Sigmoid colon (tissue), 7 donors: ENCODE measurements at places on chromosomes 3 and 15. TPM values are rescaled to one million over a fixed set of nuclear protein-coding genes. Genes with fewer than 3 reads are reported as not detected.

BNC1 gene
- not detected for total RNA-seq

DNA sequence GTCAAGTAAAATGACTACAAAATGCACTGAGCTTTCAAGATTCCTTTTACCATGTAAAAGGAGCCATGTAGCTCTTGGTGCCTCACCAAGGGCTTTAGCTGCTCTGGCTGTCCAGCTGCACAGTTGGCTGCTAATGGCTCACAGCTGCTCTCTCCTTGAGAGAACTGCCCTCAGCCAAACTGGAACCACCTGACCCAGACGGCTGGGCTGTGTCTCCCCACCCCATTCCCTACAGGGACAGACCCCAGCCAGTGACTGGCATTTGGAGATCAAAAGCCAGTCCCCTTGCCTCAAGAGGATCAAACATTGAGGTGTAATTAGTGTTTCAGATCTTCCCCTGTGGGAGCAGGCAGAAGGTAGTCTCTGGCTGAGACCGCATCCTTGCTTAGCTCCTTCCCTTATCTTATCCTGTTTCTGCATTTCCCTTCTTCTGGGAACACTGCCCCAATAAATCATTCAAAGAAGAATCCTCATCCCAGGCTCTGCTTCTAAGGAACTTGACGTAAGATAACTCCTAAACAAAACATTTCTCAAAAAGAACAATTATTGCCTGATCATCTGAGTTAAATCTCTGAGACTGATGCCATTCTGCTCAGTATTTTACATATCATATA lies 28.6 kb upstream of the UBE2E2 start:
- no peaks in the 10 kb centered on the region for H3K36me3 ChIP-seq
- no peak for DNase-seq
- H3K4me3 ChIP-seq: no peak overlapping the region

- no peak overlapping the region for H3K27ac ChIP-seq
- no peaks in the 10 kb centered on the region for H3K36me3 ChIP-seq
- no peak overlapping the region for H3K4me3 ChIP-seq
- H3K4me1 ChIP-seq: no peaks in the 10 kb centered on the region
- no peak for DNase-seq
- no peaks in the 10 kb centered on the region for H3K27me3 ChIP-seq
These were observed 125.0 kb upstream of the TRIM42 start for GRCh38 chr3:140552898-140553297.

RLBP1 gene
- total RNA-seq: 1.8 TPM

GRCh38 chr3:170454509-170454908 lies 35.8 kb downstream of the CLDN11 start:
- no peak for DNase-seq
- no peak overlapping the region for H3K27ac ChIP-seq
- no peaks in the 10 kb centered on the region for H3K4me1 ChIP-seq
- no peak overlapping the region for H3K4me3 ChIP-seq
- no peaks in the 10 kb centered on the region for H3K27me3 ChIP-seq

TIMP4 gene
- total RNA-seq: 15.8 TPM

GRCh38 chr15:61880084-61880483 lies 180.2 kb downstream of the VPS13C start:
- no peaks in the 10 kb centered on the region for H3K4me1 ChIP-seq
- H3K4me3 ChIP-seq: no peak overlapping the region
- DNase-seq: no peak

TRIM42 gene
- total RNA-seq: not detected

- no peak for DNase-seq
- H3K4me3 ChIP-seq: no peak overlapping the region
- no peaks in the 10 kb centered on the region for H3K36me3 ChIP-seq
- H3K27me3 ChIP-seq: no peaks in the 10 kb centered on the region
- no peak overlapping the region for H3K27ac ChIP-seq
These were observed 265.0 kb downstream of the THRB start for GRCh38 chr3:24229468-24230221.

- peak; percentile 67 for DNase-seq
- peak overlapping the region; percentile 62 for H3K27ac ChIP-seq
- H3K4me3 ChIP-seq: no peak overlapping the region
- H3K27me3 ChIP-seq: no peaks in the 10 kb centered on the region
These were observed 134.9 kb downstream of the EPHB1 start for GRCh38 chr3:134929976-134930375.

ITIH1 gene
- total RNA-seq: not detected

IMPG2 gene
- total RNA-seq: 1.4 TPM

DNA sequence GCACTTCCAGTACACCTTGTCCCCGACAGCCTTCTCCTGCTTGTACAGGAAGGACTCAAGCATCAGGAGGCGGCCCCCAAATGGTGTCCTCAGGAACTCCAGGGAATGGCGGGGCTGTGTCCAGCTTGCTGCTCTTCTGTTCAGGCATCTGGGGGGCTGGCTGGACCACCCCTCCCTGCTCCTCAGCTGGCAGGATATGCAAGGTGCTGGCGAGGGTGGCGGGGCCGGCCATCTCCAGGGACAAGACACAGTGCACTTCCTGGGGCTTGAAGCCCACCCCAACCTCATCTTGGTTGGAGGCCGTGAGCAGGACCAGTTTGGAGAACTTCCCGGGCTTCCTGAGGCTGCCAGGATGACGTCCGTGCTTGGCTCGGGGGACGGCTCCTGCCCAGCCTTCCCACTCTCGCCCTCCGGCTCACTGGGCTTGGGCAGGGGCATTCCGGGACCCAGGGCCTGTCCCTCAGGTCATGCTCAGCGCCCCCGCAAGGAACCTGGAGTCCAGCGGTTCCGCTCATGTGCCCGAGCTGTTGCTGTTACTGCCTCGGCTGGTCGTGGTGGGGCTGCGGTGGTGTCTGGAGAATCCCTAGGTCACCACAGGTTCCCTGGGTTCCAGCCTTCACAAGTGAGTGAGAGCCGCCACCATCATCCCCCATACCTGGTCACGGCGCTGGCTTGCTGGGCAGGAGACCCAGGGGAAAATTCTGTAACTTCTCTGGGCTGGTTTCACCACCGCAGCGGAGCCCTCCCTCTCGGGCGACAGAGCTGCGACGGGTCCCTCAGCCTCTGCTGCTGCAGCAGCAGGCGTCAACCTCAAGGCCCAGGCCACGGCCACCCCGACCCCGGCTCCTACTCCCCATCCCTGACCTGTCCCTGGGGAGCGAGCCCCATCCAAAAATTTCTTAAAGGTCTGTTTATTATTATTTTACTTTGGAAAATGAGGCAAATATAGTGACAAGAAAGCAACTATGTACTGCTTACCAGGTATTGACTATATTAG lies 82.8 kb upstream of the FXR1 start:
- DNase-seq: no peak
- H3K4me3 ChIP-seq: no peak overlapping the region
- no peaks in the 10 kb centered on the region for H3K27me3 ChIP-seq
- H3K36me3 ChIP-seq: no peaks in the 10 kb centered on the region

- no peaks in the 10 kb centered on the region for H3K36me3 ChIP-seq
- no peaks in the 10 kb centered on the region for H3K4me1 ChIP-seq
These were observed 344.2 kb upstream of the ROPN1 start for GRCh38 chr3:124336067-124336656.

- no peaks in the 10 kb centered on the region for H3K27me3 ChIP-seq
- DNase-seq: no peak
- H3K27ac ChIP-seq: no peak overlapping the region
These were observed 18.6 kb downstream of the KPNA4 start for GRCh38 chr3:160546727-160547126.

GRCh38 chr15:78604420-78604819 lies 16.4 kb downstream of the CHRNA3 start:
- DNase-seq: no peak
- H3K36me3 ChIP-seq: no peaks in the 10 kb centered on the region
- no peaks in the 10 kb centered on the region for H3K27me3 ChIP-seq
- no peaks in the 10 kb centered on the region for H3K4me1 ChIP-seq
- no peak overlapping the region for H3K4me3 ChIP-seq
- H3K27ac ChIP-seq: no peak overlapping the region

SLC6A11 gene
- 0.14 TPM for total RNA-seq

DAZL gene
- 0.66 TPM for total RNA-seq

KIF7 gene
- total RNA-seq: 6.2 TPM

DNA sequence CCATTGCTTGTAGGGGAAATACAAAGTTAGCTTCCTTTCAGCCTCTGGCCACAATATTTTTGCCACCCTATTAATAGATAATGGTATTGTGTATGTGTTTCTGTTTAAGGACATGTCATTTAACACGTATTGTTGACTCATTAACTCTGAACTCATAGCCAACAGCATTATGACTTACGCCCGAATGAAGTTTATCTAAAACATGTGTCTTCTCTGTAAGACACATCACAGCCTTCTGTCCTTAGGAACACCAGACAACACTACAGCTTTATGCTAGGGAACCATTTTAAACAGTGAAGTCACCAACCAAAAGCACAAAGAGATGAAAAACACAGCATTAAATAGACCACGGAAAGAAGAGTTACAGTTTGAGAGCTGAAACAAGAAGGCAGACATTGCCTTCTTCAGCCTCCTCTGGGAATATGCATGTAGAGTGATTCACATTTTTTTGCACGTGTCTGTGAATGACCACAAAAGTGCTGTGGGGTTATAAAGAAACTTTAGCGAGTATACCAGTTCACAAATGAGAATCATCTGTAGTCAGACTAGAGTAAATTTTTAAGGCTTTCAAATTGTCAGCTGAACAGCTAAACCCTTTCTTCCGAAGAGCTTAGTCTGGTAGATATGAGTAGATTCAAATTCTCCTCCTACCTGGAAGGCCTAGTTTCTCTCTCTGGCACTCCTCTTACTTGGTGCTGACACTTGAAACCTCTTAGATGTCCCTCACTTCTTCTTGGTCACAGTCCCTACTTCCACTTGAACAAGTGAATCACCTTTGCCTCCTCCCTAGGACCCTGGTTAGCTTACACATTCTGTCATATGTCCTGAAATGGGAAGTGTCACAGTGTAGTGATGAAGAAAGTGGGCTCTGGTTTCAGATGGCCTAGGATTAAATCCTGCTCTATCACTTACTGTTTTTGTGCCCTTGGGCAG lies 32.2 kb downstream of the MCTP2 start:
- H3K36me3 ChIP-seq: no peaks in the 10 kb centered on the region
- no peaks in the 10 kb centered on the region for H3K4me1 ChIP-seq
- H3K27ac ChIP-seq: no peak overlapping the region
- no peaks in the 10 kb centered on the region for H3K27me3 ChIP-seq
- H3K4me3 ChIP-seq: no peak overlapping the region

GPD1L gene
- 67.8 TPM for total RNA-seq

MTFMT gene
- total RNA-seq: 31.3 TPM
